Dermis microvascular lymphatic vessel endothelial cell (primary cell): ENCODE measurements at places on chromosomes 4 and X.

DNA sequence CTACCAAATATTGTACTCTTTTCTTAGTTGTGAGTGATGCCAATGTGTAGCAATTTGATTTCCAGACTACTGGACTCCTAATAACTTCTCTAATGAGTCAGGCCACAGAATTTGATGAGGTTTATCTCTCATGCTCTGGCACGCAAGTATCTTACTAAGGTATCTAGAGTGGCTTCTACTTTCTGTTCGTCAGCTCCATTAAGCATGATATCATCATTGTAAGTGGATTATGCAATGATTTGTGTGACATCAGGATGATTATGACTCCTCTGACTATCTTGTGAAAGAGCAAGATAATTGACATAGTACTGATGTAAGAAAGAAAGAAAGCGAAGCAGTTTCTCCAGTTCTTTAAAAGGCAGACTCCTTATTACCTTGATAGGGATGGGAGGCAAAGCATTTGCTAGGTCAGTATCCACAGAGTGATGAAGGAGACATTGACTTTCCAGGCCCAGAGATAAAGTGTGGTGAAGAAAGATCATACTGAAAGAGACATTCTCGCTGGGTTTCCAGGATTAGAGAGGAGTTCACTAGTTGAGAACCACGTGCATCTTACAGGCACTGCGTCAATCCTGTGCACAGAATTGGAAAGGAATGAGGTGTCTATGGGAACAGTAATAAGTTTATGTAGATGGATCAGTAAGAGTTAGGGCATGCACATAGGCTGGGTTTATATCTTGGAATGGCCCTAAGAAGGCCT lies 161.9 kb upstream of the STK26 start:
- no peak for DNase-seq

- DNase-seq = no peak
These were observed 133.3 kb downstream of the STK32B start for GRCh38 chr4:5184606-5185005.

DNA sequence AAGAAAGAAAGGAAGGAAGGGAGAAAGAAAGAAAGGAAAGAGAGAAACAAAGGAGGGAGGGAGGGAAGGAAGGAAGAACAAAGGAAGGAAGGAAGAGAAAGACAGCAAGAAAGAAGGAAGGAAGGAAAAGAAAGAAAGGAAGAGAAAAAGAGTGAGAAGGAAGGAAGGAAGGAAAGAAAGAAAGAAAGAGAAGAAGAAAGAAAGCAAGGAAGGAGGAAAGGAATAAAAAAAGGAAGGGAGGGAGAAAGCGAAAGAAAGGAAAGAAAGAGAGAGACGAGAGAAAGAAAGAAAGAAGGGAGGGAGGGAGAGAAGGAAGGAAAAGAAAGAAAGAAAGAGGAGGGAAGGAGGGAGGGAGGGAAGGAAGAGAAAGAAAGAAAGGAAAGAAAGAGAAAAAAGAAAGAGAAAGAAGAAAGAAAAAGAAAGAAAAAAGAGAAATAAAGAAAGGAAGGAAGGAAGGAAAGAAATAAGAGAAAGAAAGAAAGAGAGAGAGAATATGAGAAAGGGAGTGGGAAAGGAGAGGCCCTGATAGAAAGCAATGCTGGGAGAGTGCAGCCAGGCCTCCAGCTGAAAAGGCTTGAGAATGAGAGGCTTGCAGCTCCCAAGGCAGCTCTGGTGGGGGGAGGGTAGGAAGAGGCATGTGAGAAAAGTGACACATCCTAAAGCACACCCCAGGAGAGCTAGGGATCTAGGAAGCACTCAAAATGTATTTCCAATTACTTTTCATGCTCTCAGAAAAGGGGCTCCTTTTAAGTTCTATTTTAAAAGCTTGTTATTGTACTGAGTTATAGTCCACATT lies 134.0 kb upstream of the ZIC3 start:
- no peak for DNase-seq

DNA sequence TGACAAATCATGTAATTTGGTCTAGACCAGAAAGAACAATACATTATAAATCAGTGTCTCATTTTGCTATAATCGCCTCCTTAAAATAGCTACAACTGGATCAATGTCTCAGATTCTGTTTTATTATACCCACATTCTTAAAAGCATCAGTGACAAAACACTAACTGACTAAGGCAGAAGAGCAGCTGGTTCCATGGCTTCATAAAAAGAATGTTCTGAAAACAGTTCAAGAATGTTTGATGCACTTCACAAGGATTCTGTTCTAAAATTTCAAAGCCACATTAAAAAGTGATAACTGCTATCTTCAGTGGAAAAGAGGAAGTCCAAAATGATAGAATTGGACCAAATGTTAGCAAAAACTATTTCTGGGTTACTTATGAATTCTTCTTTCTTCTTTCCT lies 69.8 kb downstream of the COL25A1 start:
- no peak for DNase-seq

GRCh38 chr4:86938771-86939520 lies 4.1 kb downstream of the AFF1 start:
- DNase-seq = no peak

GRCh38 chr4:127708985-127709384 lies 21.2 kb upstream of the SLC25A31 start:
- DNase-seq = peak; percentile 14

DNA sequence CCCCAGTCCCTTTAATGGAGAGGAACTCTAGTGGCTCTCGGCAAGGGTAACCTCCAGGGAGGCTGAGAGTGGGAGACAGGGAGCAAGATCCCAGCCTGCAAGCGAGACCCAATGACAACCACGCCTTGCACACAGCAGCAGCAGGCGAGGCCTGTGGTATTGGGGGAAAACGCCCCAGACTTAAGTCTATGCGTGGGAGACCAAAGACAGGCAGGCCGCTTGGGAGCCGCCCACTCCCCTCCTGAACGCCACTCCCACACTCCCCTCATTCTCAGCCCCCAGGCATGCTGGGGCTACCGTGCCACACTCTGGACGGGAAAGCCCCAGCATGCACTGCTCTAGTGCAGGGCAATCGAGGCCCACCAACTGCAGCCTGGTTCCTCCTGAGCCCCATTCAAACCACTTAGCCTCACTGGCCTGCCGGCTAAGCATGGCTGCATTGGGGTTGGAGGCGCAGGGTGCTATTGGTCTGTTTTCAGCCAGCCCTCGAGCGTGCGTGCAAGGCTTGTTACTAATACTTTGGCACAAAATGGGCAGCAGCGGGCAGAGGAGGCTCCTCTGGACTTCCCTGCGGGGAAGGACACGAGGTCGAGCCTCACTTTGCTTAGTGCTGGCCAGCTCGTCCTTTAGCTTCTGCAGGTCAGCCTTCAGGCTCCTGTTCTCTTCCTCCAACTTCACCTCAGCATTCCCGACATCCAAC lies 14.8 kb downstream of the SLC6A8 start:
- no peak for DNase-seq

- DNase-seq = peak; percentile 14
These were observed 64.3 kb upstream of the WDR17 start for GRCh38 chr4:176001151-176002006.

- no peak for DNase-seq
These were observed 291.7 kb upstream of the UGT8 start for GRCh38 chr4:114306946-114307345.

DNA sequence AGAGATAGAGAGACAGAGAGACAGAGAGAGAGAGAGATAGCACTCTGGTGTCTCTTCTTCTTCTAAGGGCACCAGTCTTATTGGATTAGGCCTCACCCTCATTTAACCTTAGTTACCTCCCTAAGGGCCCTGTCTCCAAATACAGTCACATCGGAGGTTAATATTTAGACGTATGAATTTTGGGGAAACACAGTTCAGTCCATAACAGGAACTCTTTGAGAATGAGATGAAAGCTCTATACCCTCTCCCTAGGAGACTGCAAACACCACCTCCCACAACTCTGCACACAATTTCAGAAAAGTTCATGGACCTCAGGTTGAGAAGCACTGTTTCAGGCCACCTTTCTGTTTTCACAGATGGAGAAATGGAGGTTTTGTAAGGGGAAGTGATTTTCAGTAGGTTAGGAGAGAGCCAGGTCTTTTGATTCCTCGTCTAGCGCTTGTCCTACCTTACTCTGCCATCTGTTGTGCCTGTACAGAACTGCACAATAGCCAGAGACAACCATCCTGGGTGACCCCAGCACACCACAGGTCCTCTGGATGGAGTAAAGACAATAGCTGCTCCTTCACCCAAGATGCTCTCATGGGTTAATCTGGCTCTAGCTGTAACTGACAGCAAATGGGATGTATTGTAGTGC lies 16.9 kb upstream of the LOC101059915 start:
- no peak for DNase-seq

- no peak for DNase-seq
These were observed 341.4 kb upstream of the NOCT start for GRCh38 chr4:138674209-138674608.

DNA sequence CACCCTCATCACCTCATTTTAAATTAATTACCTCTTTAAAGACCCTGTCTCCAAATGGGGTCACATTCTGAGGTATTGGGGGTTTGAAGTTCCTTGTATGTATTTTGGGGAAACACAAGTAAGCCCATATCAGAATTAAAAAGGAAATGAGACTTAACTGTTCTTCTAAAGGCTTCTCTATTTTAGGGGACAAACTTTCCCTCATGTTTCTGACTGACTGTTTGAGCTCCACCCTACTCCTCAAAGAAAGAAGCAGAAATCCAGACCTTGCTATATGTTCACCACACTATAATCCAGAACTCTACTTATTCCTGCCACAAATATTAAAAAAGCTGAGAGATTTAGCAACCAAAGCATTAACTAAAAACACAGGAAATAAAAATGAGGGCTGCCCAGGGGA lies 258.8 kb downstream of the ARHGAP24 start:
- no peak for DNase-seq

GRCh38 chr4:13521047-13521446 lies 23.3 kb downstream of the NKX3-2 start:
- DNase-seq = no peak

GRCh38 chr4:55749666-55750065 lies 69.9 kb upstream of the EXOC1L start:
- no peak for DNase-seq

DNA sequence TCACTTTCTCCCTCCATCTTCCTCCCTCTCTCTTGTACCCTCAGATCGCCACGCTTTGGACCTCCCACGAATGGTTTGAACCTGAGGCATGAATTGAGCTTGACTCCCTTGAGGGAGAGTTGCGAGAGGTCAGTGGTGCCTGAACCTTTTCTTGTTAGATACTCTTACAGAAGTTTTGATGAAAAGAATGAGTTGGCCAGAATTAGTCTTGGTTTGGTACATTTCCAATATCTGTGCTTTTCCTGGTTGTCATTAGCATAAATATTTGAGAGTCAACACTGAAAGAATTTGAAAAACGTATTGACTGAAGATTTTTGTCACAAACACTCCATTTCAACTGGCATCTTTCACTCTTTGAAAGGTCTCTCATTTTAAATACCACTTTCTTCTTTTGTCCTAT lies 510.6 kb upstream of the DIPK2B start:
- DNase-seq = no peak

GRCh38 chrX:44871931-44872820 lies 812 bp upstream of the KDM6A start:
- DNase-seq = peak; percentile 29

DNA sequence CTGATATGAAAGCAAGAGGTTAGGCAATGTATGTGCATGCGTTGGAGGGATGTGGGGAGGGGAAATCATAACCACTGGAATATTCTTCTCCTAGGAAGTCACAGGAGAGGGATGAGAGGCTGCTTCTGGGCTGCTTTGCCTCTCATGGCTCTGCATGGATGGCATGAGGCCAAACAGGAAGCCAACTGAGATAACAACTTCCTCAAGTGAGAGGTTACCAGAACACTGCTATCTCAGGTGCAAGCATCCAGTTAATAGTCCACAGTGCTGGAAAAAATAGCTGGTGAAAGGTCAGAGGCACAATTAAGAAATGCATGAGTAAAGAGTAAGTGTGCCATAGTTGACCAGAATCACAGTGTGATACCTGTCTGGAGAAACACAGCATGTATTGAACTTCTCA lies 113.3 kb downstream of the ELOVL6 start:
- peak; percentile 40 for DNase-seq

- DNase-seq = peak; percentile 58
These were observed 678.3 kb upstream of the NR3C2 start for GRCh38 chr4:149120331-149121022.

- no peak for DNase-seq
These were observed 51.7 kb upstream of the GPM6B start for GRCh38 chrX:13868591-13868990.

DNA sequence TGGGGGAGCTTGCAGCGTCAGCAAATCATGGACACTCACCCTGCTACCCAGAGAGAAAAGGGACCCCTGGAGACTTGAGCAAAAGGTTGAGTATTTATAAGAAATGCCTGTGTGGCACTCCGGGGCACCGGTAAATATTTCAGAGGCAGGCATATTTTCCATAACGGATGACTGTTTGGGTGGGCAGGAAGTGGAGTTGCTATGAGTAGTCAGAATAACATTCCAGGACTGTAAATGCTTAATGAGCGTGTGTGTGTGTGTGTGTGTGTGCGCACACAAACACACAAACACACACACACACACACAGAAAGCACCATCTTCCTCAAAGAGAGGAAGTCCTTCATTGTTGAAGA lies 74.6 kb downstream of the MXRA5 start:
- DNase-seq = peak; percentile 64

DNA sequence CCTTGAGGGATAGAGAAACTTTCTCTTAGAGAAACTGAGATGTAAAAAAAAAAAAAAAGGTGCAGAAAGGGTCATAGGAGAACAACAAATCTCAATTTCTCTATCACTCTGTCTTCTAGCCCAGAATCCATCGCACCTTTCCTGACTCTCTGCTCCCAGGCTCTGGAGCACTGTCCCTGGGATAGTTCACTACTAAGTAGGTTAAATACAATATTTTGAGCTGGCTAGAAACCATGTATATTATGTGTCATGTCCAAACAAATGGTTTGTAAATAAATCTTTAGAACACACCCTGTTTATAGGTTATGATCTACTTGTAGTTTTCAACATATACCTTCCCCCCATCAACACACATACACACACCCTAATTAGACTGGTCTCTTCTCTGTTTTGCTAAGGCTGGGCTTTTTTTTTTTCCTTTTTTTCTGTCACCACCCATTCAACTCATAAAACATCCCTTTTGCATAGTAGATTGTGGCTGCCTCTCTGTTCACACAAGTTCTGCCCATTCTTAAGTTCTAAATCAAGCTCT lies 124.4 kb downstream of the KLHL13 start:
- no peak for DNase-seq

- peak; percentile 85 for DNase-seq
These were observed 19.4 kb downstream of the GAK start for GRCh38 chr4:912548-913279.

DNA sequence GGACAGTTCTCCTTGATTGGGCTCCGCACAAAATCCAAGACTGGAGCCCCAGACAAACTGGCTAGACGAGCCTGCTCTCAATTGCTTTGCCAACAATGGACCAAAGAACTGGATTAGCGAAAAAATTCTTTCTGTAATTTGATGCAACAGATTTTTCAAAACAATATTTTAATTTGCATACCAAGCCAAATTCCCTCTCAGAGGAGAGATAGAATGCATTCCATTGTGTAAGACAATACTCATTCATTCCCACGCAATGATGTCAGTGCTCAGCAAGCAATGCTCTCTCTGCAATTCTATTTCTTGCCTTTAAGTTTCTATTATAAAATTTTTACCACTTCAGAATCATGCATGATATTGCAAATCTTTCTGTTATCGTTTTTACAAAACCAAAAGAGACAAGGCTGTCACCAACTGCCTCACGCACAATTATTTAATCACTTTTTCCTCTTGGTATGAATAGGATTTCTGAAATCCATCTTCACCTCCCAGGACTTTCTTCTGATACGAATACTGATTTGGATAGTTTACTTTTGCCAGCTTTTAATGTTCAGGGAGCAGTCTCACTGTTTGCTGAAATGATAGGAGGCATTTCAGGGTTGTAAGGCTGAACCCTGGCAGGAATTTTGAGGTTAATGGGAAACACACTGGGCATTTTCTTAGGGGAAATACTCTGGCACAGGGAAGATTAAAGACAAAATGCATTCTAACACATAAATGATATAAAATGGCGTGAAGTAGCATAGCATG lies 46.1 kb upstream of the HCCS start:
- no peak for DNase-seq
